ENCODE measurements at places on chromosomes 5 and 9.

GRCh38 chr5:149406203-149406978 is 27.3 kb upstream of the IL17B start:
- DNase-seq, result no peak

DNA sequence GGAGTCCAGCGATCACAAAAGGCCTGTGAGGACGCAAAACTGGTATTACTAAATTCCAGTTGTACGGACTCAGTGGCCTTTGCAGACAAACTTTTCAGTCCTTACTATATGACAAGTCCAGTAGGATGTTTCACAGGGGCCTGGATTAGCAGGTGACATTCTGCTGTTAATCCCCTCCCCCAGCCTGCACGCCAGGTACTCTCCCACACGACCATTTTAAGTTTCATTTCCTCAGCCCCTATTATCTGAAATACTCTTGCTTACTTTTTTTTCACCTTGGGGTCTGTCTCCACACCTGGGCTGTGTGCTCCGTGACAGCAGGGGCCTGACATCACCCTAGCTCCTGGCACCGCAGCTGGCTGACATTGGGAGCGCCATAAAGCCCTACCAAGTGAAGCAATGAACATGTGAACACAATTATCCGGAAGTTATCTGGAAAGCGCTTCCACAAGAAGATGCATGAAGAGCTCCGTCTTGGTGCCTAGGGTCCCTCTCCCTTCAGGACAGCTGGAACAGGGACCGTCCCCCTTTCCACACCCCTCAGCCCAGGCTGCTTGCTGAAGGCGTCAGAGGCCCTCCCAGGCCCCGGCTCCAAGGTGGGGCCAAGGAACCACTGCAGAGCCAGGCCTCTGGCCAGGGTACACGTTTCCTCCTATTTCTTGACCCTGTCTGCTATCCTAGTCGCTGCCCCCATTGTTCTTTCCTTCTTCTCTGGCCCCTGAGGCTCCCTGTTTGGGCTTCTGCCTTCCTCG is 39.7 kb upstream of the ZNF622 start:
- DNase-seq, result no peak

DNA sequence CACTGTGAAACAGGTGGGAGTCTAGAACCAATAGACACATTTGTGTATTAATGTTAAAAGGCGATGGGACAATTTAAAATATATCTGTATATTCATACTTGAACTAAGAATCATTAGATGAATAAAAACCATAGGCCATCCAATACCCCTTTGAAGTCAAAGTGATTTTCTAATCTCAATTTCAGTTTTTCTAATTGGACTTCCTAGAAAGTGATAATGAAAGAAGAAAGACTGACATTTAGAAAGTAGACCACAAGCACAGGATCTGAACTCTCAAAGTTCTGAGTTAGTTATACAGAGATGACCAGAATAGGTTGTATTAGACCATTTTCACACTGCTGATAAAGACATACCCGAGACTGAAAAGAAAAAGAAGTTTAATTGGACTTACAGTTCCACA is 412.8 kb upstream of the PIK3R1 start:
- DNase-seq, result no peak

- DNase-seq, result no peak
Measured at GRCh38 chr9:125835655-125836054, 88.5 kb downstream of the PBX3 start.
